ENCODE measurements at places on chromosomes 2 and 18.

DNA sequence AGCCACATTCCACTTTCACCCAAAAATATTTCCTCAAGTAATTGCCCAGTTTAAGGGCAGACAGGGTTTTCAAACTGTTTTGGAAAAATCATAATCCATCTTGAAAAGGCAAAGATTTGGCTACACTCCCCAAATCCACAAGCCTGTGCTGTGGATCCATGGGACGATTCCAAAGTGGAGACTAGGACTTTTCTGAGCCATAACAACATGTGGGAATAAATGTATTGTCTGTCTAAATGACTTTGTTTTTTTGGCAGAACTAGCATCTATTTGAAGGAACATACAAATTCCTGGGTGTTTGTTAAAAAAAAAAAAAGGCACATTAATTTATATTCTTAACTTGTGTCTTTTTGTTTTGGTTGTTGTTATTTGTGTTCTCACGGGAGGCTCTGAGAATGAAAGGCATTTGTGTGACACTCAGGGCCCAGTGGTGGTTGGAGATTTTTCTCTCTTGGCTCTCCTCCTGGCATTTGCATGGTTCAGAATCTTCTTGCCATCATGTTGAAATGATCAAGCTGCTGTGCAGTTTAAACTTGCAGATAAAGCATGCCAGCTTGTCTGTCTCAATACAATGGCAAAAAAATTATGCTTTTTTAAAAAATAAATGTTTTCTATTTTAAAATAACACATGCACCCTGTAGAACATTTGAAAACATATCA lies 277.4 kb downstream of the EN1 start:
- no peak for DNase-seq

- no peak for DNase-seq
Observed at GRCh38 chr2:212392043-212392442, 146.6 kb downstream of the ERBB4 start.

DNA sequence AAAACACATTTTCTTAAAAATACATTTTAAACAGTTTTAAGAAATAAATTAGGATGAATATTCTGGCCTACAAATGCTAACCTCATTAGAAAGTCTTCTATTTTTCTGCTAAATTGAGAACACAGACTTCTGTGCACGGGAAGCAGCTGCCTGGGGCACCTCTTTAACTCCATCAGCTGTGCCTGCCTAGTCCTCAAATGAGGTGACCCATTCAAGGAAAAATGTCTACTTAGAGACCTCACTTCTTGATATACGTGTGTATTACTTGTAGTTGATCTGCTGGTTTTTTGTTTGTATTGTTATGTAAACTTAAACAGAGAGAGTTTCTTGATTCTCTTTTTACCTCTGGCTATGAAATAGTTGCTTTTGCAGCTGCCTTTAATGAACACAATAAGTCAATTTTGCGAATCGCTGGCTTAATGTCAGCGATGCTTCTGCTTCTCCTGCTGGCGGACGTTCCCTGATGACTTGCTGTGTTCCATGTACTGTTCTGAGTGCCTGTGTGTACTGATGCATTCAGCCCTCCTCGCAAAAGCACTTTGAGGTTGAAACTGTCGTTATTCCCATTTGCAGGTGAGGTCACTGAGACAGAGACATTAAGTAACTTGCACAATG lies 88.7 kb upstream of the TXNDC2 start:
- DNase-seq = peak; percentile 25

DNA sequence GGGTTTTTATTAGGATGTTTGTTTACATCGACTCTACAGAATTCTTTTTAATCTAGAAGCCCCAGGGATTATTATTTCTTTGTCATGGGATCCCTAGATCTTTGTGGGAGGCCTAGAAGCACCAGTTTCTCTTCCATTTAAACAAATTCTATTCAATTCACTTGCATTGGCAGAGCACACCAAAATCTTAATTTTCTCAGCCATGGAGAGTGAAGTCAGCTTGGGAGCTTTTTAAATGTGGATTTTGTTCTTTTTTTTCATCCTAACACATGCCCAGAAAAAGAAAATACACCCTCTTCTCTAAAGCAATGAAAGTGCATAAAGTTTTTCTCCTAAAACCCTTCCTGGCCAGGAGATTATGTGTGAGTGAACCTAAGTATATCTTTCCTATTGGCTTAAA lies 38.5 kb downstream of the CDCA7 start:
- no peak for DNase-seq

- DNase-seq = no peak
Observed at GRCh38 chr18:35106013-35106844, 65.0 kb downstream of the MAPRE2 start.

GRCh38 chr2:37688771-37689468 lies 17.5 kb upstream of the CDC42EP3 start:
- no peak for DNase-seq

- DNase-seq = no peak
Observed at GRCh38 chr2:124395961-124396360, 370.9 kb downstream of the CNTNAP5 start.

DNA sequence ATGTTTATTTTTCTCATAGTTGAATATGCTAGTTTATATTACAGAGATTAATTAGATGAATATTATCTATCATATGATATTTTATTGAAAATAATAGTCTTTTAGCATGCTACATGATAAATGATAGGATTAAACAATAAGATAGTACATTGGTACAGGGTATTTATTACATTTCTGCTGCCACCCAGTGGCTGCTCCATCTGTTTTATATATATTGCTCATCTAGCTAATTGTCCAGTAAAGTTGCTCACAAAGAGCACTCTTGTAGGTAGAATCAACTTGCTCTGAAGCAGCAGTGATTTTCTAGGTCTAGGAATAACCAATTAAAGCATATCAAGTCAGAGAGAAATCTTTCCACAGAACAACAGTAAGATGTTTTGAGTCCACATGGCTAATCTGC lies 183.3 kb downstream of the ASXL3 start:
- DNase-seq = no peak

DNA sequence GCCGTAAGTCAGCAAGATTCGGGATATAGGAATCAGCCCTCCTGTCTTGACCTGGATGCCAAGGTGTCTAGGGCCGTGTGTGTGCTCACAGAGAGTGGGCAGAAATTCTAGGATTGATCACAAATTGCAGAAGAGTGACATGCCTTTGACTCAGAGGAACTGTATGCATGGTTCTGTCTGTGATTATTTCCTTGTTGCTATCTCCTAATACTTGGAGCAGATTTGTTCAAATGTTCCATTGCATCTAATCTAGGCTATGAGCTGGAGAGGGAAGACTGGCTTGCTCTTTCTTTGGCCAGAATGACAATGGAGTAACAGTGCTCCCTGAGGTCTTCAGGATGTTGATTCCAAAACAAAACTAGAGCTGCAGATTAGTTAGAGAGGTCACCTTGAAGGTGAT lies 115.0 kb downstream of the EN1 start:
- no peak for DNase-seq

DNA sequence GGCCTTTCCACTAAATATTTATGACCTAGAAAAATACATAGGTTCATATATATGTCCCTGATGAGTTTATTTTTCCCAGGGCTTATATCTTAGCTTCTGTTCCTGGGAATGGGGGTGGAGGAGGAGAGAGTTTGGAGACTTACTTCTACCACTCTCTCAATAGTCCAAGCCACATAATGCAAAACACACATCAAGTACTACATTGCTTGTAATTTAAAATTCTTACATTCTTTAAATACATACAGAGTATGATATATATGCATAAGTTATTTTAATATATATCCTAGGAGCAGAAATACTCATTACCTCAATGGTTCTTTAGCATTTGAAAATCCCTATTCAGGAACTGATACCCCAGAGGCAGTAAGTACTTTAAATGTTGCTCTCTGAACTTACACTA lies 73.2 kb upstream of the MYL1 start:
- DNase-seq = no peak
